ENCODE measurements at places on chromosomes 2 and 18.

DNA sequence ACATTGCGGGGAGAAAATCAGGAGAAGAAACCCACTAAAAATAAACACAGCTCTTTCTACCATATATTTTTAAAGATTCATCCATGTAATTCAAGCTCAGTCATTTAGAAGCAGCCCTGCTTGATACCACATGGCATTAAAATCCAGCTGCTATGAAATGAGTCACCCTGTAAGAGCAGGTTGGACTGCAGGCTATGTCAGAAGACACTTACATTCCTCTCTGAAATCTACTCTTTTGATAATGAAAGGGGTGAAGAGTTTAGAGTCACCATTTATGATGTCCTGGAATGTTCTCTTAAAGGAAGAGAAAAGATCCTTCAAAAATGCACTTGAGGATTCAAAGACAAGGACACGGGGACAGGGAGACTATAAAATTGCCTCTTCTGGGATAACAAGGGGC, 100.6 kb upstream of the APCDD1 start:
- DNase-seq: peak; percentile 58

DNA sequence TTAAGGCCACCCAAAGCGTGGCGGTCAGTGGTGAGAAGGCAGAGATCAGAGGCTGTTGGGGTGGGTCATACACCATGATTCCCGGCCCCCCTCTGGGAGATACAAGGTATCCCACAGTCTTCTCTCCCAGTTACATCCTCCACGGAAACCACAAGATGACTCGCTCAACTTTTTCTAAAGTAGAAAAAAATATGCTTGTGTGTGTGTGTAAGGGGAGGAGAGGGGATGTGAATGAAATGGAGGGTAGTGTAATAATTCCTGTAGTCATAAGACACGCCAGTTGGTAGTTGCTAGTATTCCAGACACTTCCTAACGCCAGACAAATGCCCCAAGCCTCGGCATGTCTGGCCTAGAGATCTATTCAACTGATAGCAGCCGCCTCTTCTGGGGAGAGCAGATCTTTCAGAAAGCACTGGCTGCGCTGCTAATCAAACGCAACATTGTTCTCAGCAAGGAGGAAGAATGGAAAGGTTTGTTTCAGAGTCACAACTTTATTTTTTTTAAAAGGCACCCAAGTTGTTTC, 143.5 kb downstream of the TGIF1 start:
- no peak for DNase-seq

DNA sequence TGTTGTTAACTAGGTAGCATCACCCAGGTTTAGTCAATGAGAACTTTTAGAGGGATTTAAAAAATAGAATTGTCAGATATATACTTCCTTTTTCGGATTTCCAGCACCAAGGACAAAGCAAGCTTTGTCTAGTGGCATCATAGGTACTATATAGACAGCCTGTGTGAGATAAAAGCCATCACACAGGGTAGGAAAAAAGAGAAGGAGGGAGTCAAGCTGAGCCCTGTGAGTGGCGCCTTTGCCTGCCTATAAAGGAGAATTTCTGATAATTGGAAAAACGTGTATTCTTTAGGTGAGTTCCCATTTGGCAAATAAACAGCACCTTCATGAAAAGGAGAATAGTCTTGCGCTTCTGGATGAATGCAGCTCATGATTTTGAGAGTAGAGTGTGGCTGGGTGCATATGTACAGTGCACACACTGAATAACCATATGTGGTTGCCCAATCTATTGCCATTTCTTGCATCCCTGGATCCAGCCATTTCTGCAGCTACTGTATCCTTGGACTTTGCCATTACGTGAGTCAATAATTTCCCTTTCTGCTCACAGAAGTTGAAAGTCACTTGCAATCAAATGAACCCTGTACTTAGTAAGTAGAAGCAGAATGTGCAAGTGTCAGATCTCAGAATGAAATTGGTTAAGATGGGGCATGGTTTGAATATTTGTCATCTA, 559.9 kb upstream of the MEX3C start:
- DNase-seq: no peak

- no peak for DNase-seq
These were observed 254.6 kb downstream of the LOXHD1 start for GRCh38 chr18:46402396-46402795.

DNA sequence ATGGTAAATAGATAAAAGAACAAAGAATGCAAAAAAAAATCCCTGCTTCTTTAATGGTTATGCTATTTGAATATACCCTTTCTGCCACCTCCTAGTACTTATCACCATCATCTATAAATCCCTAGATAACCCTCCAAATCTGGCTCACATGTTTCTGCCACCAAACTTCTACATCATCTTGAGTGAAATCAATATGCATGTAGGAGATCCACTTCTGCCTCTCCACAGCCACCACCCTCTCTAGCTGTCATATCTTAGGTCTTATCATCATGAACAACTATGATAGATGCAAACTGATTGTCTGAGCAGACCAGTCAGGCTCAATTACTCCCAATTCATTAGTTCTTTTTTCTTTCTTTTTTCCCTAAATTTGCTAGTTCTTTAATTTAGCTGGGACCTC, 55.3 kb downstream of the STRN start:
- DNase-seq: no peak

GRCh38 chr2:241653210-241653750, 15.8 kb downstream of the ATG4B start:
- DNase-seq: no peak

- DNase-seq: no peak
These were observed 66.2 kb downstream of the HNMT start for GRCh38 chr2:138030459-138030858.

Measured in NCI-H1694 (cell line).